ENCODE measurements at places on chromosomes 5 and 9. TPM values are rescaled to one million over a fixed set of nuclear protein-coding genes. Genes with fewer than 3 reads are reported as not detected.

GRCh38 chr5:139394654-139395566 lies at the start of gene PROB1:
PROB1 (minus strand) TSS chr5:139395104; CDS start chr5:139395081, 23 bp downstream.
- DNase-seq: no peak

DNA sequence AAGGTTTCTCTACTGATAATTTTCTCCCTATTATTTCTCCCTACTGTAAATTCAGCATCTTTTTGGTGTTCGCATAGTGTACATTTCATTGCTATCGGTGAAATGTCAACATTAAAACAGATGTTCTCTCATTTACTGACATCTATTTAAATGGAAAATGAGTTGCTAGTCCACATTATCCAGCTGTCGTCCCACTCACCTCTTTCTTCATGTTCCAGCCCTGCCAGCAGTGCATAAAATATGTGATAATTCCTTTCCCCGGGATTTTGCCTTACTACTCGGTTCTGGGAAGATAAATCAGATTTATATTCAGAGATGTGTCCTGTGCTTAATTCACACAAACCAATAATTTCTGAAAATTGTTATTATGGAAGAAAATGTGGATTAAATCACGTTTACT lies 155.8 kb downstream of the MYO10 start:
- no peak for DNase-seq

DNA sequence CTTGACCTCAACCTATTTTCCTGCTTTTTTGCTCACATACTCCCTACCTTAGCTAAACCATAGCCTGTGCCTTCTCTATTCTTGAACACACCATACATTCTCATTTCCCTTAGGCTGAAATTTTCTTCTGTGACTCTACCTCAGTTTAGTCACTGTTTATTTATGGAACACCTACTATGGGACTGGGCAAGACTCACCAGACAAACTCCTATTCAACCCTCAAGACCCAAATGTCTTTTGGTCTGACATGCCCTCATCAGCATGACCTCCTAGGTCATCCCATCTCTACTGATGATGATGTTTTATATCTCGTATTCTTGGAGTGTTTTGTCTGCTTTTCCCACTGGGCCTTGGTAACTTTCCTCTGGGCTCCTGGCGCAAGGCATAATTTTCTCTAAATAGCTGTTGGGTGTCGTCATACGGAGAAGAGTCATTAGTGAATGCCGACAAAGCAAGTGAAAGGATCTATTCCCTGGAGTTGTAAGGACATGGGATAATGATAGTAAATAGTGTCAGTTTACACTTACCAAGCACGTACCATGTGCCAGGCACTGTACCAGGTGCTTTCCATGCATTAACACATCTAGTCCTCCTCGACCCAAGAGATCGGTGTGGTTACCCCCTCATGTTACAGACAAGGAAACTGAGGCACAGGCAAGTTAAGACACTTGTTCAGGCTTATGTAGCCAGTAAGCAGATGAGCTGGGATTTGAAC lies 22.4 kb upstream of the PITX1 start:
- DNase-seq: no peak

Gene PCDHGA1
- total RNA-seq: 0.09 TPM

GRCh38 chr5:14348142-14348541 lies 205.0 kb downstream of the TRIO start:
- DNase-seq: no peak

DNA sequence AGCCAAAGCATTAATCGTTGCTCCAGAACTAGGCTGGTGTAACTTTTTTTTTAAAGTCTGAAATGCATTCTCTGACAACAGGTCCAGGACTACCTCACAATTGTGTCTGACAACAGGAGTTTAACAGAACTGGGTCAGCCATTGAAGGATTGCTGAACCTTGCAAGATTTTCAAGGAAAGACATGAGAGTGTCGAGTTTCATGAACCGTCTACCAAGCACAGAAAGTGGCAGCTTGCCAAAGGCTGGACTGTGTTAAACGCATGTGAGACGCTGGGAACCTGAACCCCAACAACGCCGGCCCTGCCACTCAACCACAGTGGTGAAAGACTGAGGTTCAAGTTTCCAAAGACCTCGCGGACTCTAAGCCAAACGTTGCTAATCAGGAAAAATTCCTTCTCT lies 79.1 kb downstream of the LHFPL2 start:
- no peak for DNase-seq

GRCh38 chr5:167877924-167878323 lies 413.5 kb upstream of the WWC1 start:
- no peak for DNase-seq

GRCh38 chr9:127595611-127596010 lies 16.5 kb upstream of the STXBP1 start:
- no peak for DNase-seq

DNA sequence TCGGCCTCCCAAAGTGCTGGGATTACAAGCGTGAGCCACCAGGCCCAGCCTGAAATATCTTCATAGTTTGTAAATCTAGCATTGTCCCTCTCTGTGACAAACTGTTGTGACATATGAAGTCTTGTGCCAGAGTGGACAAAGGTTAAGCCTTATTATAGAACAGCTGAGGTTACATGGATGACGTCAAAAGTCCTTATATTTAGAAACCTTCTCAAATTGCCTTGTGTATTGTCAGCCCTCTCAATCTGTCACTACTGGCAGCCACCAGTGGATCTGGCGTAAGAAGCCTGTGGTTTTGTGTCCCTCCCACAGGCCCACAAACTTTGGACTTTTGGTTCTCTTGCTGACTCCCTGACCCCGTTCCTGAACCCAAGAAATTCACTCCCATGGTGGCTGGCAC lies 79.4 kb upstream of the CCDC112 start:
- no peak for DNase-seq

DNA sequence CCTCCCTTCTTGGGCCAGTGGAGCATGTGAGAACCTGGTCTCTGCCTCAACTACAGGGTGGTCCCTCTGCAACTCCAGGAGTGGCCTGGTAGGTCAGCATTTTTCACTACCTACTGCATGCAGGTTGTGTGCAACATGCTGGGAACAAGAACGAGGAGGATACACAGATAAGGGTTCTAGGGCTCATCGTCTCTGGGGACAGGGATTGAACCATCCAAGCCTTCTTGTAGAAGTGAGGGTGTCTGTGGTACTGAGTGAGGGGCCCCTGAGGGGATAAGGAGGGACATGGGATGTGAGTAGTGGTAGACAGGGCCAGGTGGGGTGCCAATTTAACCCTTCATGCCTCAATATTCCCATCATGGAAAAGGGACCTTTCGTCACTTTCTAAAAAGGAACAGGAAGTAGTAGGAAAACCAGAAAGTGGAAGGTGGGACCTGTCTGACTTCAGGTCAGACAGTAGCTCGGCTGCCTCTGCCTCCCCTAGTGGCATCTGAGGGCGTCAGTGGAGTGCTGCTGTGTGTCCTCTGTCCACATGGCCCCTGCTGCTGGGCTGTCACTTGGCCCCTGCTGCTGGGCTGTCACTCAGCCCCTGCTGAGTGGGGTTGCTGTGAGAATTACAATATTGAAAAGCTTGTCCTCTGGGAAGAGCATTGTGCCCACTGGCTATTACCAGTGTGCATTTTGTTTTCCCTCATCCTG lies 48.6 kb upstream of the RNU6ATAC start:
- no peak for DNase-seq

DNA sequence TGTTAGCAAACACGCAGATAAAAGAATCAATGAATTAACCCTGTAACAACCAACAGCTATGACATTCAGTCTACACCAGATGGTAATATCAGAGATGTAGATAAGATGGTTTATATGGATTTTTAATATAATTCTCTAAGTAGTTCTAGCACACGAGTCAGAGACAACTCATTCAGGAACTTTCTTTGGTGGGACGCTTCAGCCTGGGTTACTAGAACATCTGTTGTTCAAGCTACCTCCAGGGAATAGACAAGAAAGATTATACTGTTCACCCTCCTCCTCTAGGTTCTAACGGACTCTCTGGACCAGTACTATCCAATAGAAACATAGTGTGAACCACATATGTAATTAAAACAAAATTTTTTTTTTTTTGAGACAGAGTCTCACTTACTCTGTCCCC lies 73.8 kb downstream of the RAPGEF1 start:
- no peak for DNase-seq

- DNase-seq: no peak
Observed at GRCh38 chr9:34459941-34460340, 1.3 kb downstream of the DNAI1 start.

Gene PCDHGA11
- total RNA-seq: 0.39 TPM

- no peak for DNase-seq
Observed at GRCh38 chr5:79172269-79172668, 60.7 kb downstream of the BHMT start.

Gene SLC9A3
- 2.8 TPM for total RNA-seq

DNA sequence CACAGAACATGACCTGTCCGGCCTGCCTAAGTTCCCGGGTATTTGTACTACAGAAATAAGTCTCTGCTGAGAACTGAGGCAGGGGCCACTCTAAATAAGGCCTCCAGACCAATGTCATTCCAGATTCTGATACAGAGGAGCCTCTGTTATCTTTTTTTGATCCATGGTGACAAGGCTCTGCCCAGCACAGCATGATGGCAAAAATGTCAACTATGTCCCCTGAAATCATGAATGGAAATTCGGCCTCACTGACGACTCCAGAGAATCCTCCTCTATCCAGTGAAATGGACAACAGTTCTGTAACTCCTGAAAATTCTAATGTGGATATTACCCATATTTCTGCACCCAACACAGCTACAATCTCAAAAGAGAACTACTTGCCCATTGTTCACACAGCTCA lies 335.0 kb downstream of the DNAH5 start:
- DNase-seq: no peak

Gene PCDHGA10
- total RNA-seq: 0.34 TPM

DNA sequence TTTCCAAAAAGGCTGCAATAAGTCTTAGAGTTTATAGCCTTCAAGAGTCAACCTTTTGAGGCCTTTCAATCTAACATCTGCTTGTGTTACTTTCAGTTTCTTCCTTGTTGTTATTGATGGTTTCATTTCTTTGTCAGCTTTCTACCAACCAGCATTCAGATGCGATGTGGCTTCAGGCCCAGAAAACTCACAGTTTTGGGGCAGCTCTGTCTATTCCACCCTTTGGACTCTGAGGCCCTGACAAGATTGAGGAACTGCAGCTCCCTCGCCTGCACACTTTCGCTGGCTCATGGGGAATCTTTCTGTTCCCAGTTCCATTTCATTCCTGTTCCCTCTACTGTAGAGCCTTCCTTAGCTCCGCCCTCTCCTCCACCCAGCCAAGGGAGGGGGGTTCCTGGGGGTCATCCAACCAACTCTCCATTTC lies 13.3 kb upstream of the WHRN start:
- no peak for DNase-seq

Gene LMX1B
- not detected for total RNA-seq

DNA sequence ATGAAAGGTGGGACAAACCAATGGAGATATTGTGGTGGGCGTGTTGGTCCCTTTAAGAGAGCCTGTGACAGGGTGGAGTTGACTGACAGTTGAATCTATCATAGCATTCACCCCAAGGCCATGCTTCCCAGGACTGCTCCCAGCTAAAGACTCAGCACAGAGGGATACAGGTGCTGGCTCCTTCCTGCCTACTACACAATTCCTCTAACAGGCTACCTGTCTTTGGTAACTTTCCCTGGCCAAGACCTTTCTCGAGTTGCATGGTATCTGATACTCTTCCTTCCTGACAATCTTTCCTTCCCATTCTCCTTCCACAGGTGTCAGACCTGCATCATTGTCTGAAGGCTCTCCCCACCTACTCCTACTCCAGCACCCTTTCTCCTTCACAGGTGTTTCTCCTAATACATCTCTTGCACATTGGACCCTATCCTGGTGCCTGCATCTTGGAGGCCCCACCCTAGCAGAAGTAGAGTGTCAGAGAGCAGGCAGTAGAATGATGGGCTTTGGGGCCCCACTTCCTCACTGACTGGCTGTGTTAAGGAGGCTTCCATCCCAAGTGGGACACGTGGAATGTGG lies 120.7 kb upstream of the ALDH1B1 start:
- no peak for DNase-seq

GRCh38 chr5:64213531-64213930 lies 47.9 kb downstream of the RNF180 start:
- no peak for DNase-seq

- DNase-seq: no peak
Observed at GRCh38 chr9:111381006-111381405, 51.0 kb upstream of the OR2K2 start.

Gene ALDH1B1
- 39.3 TPM for total RNA-seq

- DNase-seq: no peak
Observed at GRCh38 chr9:9133526-9133925, 1333.9 kb upstream of the DMAC1 start.

Gene SLC6A7
- total RNA-seq: not detected

- no peak for DNase-seq
Observed at GRCh38 chr5:162672061-162672460, 604.5 kb downstream of the GABRG2 start.

DNA sequence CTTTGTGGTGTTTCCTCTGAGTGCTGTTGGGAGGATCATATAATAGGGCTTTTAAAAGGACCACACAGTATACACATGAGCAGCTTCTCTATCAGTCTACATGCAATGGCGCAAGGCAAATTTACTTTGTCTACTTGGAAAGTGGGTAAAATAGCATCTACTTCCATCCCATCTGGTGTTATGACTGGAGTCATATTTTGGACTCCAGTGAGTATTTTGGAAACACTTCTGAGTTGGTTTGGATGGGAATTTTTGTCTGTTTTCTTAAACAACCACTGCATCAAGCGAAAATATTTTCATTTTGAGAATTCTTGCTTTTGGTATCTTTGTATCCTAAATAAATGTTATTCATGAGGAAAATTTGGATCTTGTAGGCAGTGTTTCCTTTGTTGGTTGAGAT lies 220.8 kb downstream of the NMUR2 start:
- no peak for DNase-seq

Gene DNLZ
- 25.4 TPM for total RNA-seq

Gene MOB3B
- 0.94 TPM for total RNA-seq

Gene KIF24
- 4.8 TPM for total RNA-seq

GRCh38 chr5:77921094-77921768 lies 145.1 kb upstream of the TBCA start:
- DNase-seq: no peak

GRCh38 chr5:6745706-6746222 lies 32.5 kb downstream of the TENT4A start:
- DNase-seq: no peak

GRCh38 chr5:102306121-102306520 lies 10.0 kb upstream of the SLCO4C1 start:
- DNase-seq: no peak

Gene SAPCD2
- 26.5 TPM for total RNA-seq

DNA sequence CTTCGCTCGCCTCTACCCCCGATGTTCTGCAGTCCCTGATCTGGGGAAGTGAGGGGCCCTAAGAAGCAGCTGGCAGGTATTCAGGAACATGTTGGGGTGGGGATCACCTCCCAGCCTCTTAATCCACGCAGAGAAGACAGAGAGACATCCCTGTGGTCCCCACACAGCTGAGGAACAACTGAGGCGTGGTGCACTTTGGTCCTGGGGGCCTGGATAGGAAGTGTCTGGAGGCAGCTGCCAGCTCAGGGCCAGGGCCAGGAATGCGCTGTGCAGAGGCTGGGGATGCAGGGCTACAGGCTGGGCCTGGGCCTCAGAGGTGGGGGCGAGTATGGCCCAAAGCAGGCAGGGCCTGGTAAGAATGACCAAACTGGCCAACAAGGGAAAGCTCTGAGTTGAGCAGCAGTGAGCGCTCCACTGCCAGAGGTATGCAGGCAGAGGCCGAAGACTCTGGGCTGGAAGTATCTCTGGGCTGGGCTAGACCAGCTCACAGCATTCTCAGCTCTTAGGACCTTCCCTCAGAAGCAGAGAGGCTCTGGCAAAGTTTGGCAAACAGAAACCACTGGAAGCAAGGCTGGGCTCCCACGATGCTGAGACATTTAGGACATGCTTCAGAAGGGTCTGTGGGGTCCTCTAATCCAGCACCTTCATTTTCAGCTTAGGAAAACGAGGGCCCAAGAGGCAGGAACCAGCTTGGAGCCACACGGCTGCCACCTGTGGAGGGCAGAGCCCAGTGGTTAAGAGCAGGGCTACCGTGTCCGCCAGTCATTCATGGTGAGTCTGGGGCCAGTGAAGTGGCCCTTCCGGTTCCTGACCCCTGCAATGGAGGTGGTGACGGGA lies 174.4 kb downstream of the GAPVD1 start:
- no peak for DNase-seq

All from activated T-helper 2 cell treated with anti-CD3 and anti-CD28 coated beads, Interferon-gamma antibody, Interleukin-2, Interleukin-4, amounts not matched to agents 10 μg/mL and 5 μg/mL and 100 μg/mL, durations not matched to agents 14 hours and 24 hours and 36 hours (primary cell).